ENCODE measurements at places on chromosomes 2 and 18.

DNA sequence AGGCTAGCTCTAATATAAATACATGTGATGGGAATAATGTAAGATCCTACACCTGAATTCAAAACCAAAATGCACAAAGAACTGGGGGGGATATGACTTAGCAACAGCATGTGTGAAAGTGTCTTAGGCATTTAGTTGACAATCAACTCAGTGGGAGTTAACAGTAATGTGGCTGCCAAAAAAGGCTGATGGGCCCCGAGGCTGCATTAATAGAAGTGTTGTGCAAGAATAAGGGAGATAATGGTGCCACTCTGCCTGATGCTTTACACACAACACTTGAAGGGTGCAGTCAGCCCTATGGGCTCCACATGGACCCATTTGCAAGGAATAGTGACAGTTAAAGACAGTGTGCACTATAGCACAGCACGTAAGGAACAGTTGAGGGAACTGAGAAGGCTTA, 649.4 kb upstream of the ZEB2 start:
- DNase-seq: peak; percentile 33

DNA sequence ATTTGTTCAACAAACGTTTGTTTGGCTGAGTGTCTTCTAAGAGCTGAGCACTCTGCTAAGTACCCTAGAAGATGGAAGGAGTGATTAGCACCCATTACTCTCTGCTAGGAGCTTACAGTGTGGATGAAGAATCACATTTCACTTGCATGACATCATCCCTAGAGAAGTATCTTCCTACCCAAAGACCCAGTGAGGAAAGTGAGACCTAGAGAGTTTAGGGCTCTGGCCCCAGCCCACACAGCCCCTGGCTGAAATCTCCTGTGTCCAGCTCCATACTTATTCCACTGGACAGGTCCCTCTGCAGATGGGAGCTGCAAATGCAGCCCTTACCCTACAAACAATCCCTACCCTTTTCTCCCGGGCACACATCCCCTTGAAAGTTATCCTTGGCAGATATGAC, 26.8 kb upstream of the EPAS1 start:
- peak; percentile 37 for DNase-seq

DNA sequence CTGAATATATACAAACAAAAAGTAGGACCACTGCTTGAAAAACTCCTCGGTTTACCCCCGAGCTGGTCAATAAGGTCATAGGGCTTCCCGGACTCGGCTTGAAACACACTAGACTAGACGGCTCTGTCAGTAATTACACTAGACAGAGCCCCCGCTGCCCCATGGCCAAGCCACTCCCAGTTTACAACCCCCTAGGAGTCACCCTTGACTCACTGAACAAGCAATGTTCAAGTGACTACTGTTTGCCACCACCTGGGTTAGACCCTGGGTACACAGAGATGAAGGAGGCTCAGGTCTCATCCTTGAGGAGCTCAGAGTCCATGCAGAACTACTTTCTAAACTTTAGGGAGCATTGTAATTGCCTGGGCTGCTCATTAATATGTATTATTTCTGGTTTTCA, 13.7 kb upstream of the PRELID3A start:
- DNase-seq: no peak

DNA sequence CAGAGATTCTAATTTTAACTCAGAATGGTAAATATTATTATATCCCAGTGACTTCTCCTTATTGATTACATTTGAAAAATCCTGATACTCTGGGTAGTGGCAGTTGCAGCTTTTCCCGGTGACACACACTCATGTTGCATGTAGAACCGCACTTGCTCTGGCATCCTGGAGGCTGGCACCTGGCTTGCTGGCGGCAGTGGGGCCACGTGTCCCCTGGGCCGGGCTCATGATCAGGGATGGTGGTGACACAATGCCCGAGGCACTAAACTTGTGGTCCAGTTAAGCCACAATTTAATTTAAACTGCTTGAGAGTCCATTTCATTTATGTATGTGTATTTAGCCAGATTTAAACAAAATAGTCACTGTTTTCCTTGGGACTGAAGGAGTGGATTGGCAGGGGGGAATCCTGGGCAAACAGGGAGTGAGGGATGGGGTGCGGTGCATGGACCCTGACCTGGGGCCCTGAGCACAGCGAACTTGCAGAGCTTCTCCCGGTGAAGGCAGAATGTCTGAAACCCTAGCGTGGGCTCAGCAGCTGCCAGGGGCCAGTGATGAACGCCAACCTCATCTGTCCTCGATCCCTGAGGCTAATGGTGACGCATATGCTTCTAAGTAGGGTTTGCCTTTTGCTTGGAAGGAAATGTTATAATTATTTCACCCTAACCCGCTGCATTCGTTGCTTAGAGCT, 50.0 kb downstream of the KCNG2 start:
- peak; percentile 67 for DNase-seq

DNA sequence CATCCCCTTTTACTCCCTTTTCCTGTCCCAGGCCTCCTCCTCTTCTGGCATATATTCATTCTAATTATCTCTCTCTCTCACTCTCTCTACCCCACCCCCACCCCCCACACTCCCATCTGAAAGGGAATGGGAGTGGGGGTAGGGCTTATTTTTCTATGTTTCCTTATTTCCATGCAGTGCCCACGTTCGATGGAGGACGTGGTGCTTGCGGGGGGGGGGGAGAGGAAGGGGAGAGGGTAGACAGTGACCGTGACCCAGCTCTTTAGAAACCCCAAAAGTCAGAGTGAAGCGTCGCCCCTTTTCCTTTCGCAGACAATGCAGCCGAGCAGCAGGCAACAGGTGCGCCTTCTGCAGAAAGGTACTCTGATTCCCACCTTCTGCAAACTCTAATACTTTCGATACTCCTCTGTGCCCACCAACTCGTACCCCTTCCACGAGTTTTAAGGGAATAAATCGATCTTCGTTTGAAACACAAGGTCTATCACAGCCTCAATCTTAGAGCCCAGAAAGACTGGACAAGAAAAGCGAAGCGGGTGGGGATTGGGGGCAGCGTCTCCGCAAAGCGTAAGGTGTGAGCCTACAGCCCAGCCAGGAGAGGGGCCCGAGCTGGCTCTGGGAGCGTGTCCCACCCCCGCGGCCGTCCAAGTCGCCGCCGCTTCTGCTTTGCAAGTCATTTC, 891 bp upstream of the NR4A2 start:
- peak; percentile 3 for DNase-seq

GRCh38 chr18:59623456-59624368, 73.5 kb downstream of the CCBE1 start:
- peak; percentile 46 for DNase-seq

DNA sequence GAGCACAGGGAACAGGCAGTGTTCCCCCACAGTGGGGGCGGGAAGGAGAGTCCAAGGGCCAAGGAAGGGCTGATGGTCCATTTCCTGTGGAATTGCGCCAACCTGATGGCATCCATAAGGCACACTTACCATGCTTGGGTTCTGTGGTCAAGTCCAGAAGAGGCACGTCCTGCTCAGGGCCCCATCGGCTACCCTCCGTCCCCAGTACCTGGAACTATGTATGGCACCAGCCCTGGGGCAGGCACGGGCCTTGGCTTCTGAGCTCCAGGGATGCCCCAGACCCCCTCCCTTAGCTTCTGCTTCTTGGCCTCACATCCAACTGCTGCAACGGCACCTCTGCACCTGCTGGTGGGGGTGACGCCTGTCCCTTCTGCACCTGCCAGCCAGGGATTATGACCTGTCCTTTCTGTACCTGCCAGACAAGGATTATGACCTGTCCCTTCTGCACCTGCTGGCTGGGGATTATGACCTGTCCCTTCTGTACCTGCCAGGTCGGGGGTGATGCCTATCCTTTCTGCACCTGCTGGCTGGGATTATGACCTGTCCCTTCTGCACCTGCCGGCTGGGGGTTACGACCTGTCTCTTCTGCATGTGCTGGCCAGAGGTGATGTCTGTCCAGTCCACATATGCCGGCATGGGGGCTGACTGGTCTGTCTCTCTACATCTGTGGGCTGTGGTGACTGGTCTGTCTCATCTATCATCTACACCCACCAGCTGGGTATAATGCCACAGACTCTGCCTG, 45.4 kb upstream of the SNTG2 start:
- no peak for DNase-seq

DNA sequence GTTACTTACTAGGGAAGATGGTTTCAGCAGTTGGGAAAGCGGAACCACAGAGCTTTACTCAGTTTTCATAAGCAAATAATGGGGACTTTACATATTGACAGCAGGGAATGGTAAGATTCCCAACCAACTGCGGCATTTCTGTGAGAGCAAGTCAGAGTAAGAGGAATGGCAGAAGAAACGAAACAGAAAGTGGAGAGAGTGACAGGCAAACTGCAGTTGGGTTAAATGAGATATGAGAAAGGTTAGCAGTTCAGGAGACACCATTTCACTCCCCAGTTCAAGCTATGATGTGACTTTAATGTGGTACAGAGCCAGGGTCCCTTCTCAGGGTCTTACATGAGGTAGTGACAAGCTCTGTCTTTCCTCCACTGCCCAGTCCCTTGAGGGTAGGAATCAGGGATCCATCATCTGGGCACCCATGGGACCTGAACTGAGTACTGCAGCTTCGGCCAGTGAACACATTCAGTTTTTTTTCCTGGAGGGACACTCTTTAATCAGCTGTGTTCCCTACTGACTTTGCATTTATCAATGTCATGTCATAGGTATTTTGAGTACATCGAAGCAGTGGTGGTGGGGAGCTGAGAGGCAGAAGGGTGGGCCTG, 33.0 kb upstream of the GREB1 start:
- no peak for DNase-seq

DNA sequence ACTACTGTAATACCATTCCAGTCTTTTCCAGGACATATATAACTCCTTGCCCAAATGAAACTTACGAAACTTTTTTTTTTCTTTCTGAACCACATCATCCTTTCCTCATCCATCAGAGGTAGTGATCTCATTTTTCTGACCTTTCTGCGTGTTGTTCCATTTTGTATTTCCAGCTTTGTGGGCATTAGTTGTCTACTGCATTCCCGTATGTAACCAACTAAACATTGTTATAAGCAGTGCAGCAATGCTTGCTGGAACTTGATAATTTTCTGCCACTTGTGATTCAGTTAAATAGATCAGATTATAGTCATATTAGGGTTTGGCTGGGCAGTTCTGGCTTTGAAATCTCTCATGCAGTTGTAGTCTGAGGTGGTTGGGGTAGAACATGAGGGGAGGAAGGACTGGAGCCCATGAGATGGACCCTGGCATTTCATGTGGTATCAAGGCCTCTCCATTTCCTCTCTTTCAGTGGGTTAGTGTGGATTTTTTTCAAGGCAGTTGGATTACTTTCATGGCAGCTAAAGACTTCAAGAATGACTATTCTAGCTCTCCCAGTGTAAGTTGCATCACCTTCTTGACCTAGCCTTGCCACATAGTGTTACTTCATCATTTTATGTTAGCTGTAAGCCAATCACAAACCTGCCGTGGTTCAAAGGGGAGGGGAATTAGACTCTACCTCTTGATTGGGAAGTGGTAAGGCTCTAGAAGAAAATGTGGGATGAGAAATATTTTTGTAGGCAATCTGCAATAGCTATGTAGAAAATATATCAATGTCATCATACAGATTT, 80.5 kb downstream of the EHBP1 start:
- peak; percentile 12 for DNase-seq

GRCh38 chr18:64618390-64618789, 469.5 kb upstream of the LINC00305 start:
- DNase-seq: no peak

DNA sequence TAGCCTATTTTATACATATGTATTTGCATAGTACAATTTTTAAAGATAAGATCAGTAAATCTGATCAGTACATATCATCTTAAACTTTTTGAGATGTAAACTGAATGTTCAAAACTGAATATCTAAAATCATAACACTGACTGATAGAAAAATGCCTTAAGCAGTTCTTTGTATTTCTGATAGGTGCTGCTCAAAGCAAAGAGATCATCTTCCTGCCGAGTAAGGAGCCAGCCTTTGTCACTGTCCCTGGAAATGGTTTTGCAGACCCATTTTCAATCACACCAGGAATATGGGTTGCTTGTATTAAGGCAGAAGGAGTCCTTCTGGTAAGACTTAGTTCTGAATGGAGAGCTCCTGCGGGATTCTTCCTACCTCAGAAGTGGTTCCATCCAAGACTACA, 135.0 kb downstream of the LAMA3 start:
- no peak for DNase-seq

DNA sequence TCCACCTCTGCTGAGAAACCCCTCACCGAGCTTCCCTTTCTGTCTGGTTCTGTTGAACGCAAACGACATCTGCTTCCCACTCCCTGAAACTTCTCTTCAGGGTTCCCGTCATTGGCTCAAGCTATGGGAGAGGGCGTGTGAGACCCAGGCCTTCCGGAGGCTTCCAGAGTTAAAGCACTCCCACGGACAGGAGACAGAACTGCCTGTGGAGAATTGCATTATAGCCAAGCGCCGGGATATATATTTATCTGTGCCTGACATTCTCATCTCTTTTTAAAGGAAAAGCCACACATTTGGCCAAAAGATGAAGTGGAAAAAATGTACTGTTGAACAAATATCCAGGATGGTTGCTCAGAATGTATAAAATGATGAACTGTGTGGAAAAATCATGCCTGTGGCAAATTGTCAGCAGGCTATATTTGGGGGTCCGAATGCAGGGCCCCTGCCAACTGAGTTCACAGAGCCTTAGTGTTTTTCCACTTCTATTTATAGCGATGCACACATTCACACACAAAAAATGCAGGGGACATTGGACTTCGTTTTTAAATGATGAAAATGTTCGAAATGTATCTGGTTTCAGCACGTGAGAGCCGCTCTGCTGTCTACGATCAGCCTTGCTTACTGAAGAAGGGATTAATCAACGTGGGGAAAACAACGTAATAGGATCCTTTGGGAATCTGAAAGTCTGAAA, 59.5 kb downstream of the E2F6 start:
- DNase-seq: no peak

DNA sequence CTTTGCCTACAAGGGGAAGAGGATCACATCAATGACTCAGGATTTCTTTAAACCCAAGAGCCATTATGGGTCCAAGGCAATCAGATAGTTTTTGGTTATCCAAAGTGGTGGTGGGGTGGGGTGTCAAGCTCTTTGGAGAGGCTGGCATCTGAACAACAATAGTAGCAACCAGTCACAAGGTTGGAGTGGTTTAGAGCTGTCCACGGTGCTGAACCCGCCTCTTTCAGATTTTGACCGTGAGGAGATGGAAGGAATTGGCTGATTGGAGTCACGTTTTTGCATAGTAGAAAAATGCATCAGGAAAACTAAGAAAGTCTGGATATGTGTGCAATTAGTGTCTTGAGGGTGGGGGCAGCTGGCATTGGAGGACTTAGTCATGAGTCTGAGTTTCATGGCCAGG, 159.9 kb downstream of the LOXHD1 start:
- DNase-seq: peak; percentile 29
